Hematopoietic multipotent progenitor cell (in vitro differentiated cells): ENCODE measurements at places on chromosomes 13 and 19. TPM values are rescaled to one million over a fixed set of nuclear protein-coding genes. Genes with fewer than 3 reads are reported as not detected.

GRCh38 chr19:40264314-40265054 lies 20.7 kb downstream of the AKT2 start:
- no peak for DNase-seq

- DNase-seq, result no peak
Measured at GRCh38 chr13:73911361-73911760, 222.8 kb downstream of the KLF12 start.

GRCh38 chr13:39877134-39877533 lies 221.7 kb downstream of the COG6 start:
- no peak for DNase-seq

DNA sequence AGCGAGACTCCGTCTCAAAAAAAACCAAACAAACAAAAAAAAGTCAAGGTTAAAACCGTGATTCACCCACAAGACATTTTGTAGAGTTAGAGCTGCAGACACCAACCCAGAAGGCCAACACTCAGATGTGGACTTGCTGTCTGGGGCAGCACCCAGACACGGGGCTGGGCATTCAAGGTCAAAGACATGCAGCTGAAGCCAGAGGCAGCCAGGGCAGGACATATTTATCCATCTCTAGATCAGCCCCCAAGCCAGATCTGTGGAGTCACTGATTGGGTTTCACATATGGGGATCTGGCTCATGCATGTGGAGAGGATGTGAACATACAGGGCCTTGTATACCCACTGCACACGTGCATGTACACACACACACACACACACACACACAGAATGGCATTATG lies 3.6 kb downstream of the KLK15 start:
- no peak for DNase-seq

- no peak for DNase-seq
Measured at GRCh38 chr19:38287604-38288003, 16.4 kb upstream of the C19orf33 start.

DNA sequence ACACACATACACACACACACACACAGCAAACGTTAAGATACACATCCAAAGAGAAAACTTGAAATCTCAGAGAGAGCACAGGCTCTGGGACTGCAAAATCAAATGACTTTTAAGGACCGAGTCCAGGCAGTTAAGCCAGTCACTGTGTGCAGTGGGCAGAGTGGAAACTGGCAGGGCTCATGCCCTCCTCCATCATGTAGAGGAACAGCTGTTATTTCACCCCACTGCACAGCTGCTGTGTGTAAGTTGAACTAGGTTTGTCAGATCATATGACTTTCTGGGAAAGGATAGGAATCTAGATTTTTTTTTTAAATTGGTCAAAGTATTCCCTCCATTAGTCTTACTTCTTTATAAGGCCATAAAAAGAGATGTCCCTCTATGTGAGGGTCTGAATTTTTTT lies 1002.1 kb downstream of the UQCRFS1 start:
- no peak for DNase-seq

DNA sequence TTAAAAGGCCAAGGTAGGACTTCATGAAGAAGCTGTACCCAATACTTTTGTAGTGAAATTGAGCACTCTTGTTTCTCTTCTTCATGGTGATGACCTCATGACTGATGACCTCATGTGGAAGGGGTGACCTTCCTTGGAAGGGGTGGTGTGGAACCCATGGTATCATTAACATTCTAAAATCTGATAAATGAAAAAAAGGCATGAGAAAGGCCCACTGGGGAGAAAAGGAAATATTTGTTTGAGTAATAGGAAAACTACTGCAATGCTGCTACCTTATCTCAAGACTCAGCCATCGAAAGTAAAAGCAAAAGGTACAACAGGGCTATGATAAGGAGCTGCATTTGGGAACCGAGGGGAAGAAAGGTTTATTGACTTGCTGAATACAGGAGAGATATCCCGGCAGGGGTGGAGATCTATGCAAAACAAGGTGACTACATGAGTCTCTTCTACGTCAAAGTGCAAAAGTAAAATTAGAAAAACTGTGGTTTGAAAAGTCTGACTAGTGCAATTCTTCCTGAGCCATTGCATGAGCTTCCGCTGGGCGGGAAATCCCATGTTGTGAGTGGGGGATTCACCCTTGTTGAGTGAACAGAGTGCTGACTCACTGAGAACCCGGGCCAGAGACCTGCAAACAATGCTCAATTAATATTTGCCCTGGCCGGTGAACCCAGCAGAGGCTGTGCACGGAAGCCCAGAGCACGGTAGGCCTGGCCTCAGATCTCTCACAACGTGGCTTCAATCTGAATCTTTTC lies 138.9 kb upstream of the RFC3 start:
- peak; percentile 59 for DNase-seq

GIPC3 gene
- 2.4 TPM for total RNA-seq

SIGLEC8 gene
- total RNA-seq, result 0.27 TPM

EPSTI1 gene
- 21.0 TPM for total RNA-seq
